ENCODE measurements at places on chromosomes 4 and X.
A peak's percentile ranks its signal among the peaks of the same experiment; 100 is the strongest.

DNA sequence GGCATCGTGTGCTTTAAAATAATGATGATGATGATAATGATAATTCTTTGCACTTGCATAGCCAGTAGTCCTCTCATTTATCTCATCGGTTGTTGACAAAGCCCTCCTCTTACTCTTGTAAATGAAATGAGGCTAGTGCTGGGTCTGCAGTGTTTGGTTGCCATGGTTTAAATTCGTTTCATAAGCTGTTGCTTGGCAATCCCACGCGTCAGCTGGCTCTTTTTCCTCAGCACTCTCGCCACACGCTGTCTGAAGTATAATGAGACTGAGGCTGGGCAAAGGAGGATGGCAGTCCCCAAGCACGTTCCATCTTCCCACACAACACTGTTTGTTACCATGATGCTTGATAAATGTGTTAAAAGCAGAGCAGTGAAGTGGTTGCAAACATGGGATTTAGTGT is 15.5 kb downstream of the PAGE4 start:
- DNase-seq: no peak

DNA sequence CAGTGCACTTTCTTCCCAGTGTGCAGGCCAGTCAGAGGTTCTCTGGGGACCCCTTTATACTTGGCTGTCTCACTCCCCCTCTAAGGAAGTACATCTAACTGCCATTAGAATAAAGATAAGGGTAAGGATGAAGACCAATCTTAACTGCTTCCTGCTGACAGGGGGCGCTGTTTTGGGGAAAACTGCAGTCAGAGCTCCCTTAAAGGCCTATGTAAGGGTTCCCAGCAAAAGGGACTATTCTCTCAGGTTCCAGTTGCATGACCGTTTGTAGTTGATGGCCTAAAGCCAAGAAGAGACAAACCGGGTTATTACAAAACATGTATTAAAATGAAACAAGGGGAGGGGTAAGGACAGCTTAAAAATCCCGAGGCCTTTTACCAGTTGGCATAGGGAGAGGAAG is 115.6 kb upstream of the SPIN4 start:
- DNase-seq: no peak

DNA sequence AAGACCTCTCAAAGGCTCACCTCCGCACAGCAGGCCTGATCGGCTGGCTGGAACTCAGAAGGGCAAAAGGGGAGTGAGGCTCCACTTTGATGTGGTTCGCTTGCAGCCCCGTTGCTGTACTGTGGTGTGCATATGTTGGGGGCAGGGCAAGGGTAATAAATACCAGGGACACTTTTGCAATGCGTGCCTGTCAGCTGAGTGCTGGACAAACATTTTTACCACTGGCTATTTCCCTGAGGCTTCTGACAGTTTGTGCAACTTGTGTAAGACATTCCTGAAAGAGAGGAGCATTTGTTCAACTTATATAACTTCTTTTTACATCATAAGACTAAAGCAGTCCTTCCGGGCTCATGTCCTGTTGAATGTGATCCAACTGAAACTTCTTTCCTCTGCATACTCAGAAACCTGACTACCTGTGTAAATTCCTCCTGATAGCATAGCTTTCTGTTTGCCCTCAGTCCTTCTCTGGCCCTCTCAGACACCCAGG is 82.3 kb downstream of the SPRY1 start:
- DNase-seq: peak; percentile 64

- no peak for DNase-seq
Observed at GRCh38 chr4:104727643-104728042, 232.9 kb upstream of the CXXC4 start.

- DNase-seq: peak; percentile 68
Observed at GRCh38 chrX:9995855-9996339, 28.7 kb downstream of the CLDN34 start.

GRCh38 chr4:186137196-186137794 is 32.8 kb downstream of the FAM149A start:
- DNase-seq: peak; percentile 4

GRCh38 chr4:20085156-20085555 is 166.5 kb upstream of the SLIT2 start:
- no peak for DNase-seq

DNA sequence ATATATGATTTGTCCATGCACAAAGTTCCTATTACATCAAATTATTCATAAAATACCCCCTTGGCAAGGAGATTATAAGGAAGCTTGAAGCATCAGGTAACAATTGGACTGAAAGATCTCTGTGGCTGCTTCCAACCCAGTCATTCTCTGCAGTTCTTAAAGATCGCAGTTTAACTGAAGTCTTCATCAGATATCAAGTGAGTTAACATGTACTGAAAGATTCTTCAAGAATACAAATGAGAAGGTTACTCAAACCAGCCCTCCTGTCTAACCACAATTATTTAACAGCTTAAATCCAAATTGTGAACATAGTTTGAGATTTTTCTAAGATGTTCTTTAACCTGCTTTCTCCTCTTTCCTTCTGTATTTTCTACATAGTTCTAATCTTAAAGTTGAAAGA is 56.1 kb downstream of the SLC10A7 start:
- peak; percentile 54 for DNase-seq

DNA sequence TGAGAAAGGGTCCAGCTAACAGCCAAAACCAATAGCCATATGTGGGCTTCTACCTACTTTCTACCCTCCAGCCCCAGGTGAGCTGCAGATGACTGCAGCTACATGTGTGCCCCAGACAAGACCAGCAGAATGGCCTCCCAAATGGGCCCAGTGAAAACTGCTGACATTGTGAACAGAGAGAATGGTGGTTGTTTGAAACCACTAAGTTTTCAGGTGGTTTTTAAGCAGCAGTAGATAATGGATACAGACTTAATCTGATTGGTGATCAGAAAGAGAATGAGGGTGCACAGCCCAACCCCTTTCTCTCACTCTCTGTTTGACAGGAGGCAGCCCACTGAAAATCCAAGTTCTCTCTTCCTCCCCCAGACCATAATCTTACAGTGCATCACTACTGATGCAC is 42.5 kb upstream of the BBS12 start:
- DNase-seq: no peak
